ENCODE measurements at places on chromosomes 3 and 15.

DNA sequence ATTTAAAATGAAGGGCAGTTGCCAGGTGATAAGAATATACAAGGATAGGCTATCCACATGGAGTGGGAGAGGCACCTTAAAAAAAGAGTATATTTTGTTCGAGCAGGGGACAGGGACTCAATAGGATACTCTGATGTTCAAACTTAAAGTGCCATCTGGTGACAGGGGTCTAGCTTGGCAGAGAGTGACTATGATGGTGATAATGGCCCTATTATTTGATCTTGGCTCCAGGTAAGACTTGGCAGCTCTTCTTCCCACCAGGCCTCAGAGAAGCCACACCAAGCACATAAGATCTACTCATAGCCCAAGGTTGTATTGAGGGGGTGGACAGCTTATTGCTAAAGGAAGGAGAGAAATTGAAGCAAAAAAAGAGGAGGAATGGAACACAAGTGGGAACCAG is 109.0 kb upstream of the MANF start:
- no peak for DNase-seq

- no peak for DNase-seq
Measured at GRCh38 chr3:97935842-97936241, 36.4 kb downstream of the RIOX2 start.

- no peak for DNase-seq
Measured at GRCh38 chr15:99454941-99455788, 110.6 kb upstream of the MEF2A start.

- no peak for DNase-seq
Measured at GRCh38 chr3:143875546-143875945, 27.3 kb upstream of the SLC9A9 start.

GRCh38 chr15:68258692-68259091 is 18.9 kb upstream of the FEM1B start:
- no peak for DNase-seq

DNA sequence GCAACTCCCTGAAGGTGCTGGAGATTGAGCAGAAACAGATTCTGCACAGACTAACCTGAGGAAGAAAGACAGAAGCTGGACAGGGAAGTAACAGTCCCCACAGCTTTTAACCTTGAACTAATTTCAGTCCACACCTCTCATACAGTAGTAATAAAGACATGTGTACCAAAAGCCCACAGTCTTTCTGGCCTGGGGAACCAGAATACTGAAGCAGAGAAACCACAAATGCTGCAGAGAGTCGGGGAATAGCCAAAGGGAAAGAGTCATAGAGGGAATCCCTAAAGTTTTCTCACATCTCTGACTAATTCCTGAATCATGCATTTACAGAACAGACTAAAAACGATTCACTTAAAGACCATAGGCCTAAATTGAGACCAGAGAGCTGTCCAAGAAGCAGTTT is 503.4 kb upstream of the NECTIN3 start:
- no peak for DNase-seq

DNA sequence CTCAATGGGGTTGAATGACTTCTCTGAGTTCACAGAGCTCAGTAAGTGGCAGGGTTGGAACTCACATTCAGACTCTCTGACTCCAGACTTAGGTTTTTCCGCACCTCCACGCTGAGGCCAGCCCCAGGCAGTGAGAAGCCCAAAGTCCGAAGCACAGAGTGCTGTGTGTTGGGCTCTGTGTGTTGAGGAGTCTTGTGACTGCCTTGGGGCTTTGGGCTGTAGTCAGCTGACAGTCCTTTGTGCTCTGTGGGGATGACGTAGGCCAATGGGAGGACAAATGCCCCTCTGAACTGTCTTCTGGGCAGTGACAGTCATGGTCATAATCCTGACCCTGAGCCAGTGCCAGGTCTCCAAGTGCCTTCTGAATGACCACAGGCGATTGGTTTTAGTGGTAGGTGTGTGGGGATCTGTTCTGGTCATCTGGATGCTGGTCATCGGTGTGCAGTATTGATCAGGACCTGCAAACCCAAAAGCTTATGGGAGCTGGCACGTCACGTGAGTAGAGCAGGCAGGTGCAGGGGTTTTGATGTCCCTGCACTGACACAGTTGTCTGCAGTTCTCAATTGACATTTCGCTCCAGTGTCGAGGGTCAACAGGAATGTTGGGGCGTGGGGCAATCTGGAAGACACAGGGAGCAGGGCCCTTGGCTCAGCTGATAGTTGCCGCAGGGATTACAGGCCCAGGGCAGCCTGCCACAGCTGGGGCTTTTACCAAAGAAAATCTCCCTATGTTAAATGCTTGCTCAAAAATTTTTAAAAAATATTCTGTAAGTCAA is 45.3 kb downstream of the CAPN3 start:
- DNase-seq: no peak

- no peak for DNase-seq
Measured at GRCh38 chr15:58425185-58425584, 6.6 kb upstream of the LIPC start.

- no peak for DNase-seq
Measured at GRCh38 chr15:20346082-20346805, 195.4 kb downstream of the GOLGA6L6 start.

- no peak for DNase-seq
Measured at GRCh38 chr3:185830018-185830797, 5.4 kb upstream of the IGF2BP2 start.

GRCh38 chr3:175091426-175092114 is 232.4 kb downstream of the NAALADL2 start:
- no peak for DNase-seq

DNA sequence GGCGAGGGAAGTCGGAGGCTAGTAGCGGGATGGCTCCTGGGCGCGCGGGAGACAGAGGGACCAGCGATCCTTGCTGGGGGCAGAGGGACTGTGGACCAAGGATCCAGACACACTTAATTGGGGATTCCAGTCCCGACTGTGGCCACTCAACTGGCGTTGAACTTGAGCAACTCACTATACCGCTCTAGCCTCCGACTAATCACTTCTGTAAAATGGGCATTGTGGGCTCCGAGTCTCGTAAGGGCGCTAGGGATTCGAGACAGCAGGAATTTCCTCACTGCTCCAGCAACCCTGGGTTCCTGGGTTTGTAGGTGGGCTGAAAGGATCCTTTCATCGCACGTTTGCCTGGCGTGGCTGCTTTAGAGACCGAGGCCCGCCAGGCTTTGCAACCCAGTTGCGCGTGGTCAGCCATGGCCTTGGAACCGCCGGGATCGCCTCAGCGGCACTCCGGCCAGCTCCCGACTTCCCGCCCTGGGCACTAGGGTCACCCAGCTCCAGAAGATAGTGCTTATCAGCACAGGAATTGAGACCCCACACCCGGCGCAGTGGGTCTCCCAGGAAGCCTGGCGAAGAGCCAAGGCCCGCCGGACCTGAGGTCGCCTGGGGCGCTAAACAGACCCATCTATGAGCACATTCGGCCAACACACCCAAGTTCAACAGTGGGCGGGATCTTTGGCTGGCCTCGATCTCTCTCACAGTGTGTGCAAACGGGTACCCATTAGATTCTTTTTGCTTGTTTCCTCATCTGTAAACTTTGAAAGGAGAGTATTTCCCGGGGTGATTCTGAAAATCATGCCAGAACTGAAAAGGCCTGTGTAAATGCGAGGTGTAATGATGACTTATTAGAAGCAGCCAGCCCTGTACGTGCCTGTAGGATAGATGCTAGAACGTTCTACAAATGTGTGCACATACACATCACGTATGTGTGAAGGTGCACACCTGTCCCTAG is 9.9 kb downstream of the FOXL2 start:
- no peak for DNase-seq

DNA sequence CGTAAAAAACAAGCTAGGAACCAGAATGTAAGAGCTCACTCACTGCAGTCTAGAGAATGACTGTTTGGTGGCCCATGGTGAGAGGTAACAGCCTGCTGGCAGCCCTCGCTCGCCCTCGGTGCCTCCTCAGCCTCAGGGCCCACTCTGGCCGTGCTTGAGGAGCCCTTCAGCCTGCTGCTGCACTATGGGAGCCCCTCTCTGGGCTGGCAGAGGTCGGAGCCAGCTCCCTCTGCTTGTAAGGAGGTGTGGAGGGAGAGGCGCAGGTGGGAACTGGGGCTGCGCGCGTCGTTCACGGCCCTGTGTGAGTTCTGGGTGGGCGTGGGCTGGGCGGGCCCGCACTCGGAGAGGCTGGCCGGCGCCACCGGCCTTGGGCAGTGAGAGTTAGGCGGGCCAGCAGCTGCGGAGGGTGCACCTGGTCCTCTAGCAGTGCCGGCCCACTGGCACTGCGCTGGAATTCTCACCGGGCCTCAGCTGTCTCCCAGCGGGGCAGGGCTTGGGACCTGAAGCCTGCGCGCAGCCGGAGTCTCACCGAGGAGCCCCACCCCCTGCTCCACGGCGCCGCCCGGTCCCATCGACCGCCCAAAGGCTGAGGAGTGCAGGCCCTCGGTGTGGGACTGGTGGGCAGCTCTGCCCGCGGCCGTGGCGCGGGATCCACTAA is 420.6 kb downstream of the RBMS3 start:
- no peak for DNase-seq

DNA sequence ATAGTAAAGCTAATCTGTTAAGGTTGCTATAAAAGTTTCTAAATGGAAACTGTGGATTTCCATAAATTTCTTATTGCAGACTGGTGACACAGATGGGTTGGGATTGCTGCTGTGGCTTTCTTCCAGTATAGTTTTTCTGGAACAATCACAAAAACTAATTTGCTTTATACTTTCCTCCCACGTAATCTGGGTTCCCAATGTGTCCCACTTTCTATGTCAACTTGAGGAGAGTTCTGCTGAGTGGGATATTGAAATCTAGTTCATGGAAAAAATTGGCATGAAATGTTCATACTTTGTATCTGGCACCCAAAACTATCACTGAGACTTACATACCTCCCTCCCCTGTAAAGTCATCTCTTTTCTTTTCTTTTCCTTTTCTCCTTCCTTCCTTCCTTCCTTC is 126.8 kb downstream of the TGFBR2 start:
- DNase-seq: no peak

DNA sequence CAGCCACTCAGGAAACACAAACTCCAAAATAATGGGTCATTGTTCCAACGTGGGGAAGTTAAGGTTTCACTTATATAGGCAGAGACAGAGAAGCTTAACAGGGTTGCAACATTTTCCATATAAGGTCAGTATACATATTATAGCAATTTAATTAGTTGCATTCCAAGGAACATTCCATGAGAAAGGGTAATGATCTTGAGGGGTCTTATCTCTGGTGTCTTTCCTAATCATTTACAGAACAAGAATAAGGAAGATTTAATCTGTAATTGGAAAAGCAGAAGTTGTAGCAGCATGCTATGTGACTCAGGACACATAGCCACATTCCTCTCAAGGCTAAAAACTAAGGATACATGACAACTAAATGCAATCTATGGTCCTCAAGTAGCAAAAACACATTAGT is 4.9 kb downstream of the MNS1 start:
- DNase-seq: no peak

DNA sequence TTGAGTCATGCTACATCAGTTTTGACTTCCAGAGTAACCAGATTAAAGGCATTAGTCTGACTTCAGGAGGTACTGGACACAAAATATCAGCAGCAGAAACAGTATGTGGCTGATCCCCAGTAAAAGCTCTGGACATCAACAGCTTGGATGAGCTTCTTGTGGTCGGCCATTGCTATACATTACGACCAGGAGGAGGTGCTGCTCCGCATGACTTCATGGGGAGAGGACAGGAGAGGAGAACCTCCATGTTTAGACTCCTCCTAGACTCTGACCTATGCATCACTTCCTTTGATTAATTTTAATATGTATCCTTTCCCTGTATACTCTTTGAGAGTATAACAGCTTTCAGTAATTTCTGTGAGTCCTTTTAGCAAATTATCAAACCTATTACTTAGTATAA is 285.6 kb upstream of the ARHGEF26 start:
- no peak for DNase-seq

- DNase-seq: no peak
Measured at GRCh38 chr15:80442728-80443403, 38.7 kb downstream of the ARNT2 start.

DNA sequence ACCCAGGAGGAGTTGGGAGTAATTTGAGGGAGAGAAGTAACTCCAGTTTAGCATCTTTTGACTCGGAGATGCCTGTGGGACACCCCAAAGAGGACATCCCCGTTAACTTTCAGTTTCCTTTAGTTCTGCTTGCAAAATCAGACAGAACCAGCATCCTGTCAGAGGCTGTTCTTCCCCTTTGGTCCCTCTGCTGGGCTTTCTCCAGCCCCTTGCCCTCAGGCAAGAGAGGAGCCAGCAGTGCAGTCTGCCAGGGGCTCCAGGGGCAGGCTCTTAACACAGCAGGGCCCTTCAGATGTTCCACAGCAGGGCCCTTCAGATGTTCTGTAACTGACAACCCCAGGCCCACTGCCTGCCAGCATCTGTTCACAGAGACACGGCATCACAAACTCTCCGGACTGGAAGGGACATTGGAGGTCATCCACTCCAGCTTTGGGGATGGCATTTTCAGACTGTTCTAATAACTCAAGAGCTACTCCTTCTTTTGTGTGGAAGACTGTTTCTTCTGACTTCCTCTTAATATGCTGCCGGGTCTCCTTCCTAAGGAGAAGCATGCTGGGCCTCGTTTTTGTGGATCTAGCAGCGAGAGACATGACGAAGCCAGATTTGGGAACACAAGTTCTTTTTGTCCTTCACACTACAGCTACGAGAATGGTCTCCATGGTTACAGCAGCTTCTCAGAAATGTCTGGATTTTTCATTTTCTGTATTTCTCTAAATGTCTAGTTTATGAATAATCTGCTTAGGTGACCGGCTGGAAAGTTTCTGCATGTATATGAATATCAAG is 51.9 kb downstream of the KY start:
- no peak for DNase-seq

DNA sequence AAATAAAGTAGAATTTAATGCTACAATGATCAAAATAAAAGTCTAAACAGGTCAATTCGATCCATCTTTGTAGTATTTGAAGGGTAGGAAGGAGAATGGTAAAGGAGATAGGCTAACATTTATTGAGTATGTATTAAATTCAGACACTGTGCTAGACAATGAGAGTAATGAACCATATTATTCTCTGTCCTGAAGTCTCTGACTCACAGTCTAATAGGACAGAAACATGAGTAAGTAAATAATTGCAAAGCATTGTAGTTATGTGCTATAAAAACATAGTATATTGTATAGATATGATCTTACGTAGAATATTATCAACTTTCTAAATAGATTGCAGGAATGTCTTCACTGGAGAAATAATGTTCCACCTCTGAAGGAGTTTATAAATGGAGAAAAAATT is 64.5 kb downstream of the MDFIC2 start:
- DNase-seq: no peak

- DNase-seq: no peak
Measured at GRCh38 chr3:182508919-182509711, 284.2 kb upstream of the ATP11B start.

DNA sequence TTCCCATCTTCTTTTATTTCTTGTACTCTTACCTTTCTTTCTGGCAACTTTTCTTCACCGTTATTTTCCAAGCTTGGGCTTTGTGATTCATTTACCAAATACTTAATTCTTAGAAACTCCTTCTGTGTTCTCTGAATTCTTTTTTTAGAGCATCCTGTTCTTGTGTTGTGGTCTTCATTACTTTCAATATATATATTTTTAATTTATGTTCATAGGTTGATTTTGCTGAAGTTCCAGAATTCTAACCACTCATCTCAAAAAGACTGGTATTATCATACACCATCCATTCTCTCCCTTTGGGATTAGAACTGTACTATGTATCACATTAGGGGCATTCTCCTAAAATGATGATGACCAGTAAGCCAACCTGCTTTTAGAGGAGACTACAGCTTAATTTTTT is 362.3 kb upstream of the CBLB start:
- no peak for DNase-seq

Data from CD4-positive, alpha-beta T cell treated with Interleukin-2 at 100 ng/mL for 4 hours (primary cell).